ENCODE measurements at places on chromosomes 13 and 19.

DNA sequence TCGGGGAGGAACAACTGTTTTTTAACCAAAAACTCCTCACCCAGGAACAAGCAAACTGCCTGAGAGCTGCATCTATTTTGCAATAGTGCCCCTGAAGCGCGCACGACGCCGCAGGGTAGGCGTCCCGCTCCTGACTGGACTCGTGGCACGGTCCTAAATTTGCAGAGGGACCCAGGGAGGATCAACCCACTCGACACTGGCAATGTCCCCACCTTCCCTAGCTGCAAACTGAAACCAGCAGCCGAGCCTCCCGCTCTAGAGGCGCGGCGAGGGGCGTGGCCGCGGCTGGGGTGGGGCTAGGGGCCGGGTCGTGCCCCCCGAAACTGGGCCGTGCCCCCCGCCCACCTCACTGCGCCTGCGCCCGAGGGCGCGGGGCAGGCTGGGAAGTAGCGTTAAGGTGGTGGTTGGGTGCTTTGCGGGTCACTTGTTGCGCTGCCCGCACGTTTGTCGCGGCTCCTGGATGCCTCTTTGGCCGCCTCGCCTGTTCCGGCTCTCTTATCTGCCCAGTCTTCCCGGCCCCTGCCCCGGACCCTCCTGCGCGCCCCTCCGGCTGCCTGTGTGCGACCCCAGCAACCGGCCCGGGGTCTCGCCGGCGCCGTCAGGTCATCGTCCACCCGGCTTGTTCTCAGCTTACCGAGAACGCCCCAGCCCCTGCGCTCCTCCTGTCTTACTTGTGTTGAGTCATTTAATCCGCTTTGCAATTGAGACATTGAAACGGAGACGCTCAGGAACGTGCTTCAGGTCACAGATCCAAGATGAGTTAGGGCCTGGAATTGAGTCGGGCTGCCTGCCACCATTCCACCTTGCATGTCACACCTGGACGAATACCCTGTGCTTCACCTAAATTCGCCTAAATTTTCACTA lies 37.9 kb upstream of the LSM14A start:
- peak overlapping the region; percentile 94 for H3K27ac ChIP-seq
- H3K4me1 ChIP-seq = peaks cover 17% of the 10 kb centered on the region
- H3K27me3 ChIP-seq = no peaks in the 10 kb centered on the region
- peak; percentile 92 for DNase-seq
- H3K36me3 ChIP-seq = no peaks in the 10 kb centered on the region

DNA sequence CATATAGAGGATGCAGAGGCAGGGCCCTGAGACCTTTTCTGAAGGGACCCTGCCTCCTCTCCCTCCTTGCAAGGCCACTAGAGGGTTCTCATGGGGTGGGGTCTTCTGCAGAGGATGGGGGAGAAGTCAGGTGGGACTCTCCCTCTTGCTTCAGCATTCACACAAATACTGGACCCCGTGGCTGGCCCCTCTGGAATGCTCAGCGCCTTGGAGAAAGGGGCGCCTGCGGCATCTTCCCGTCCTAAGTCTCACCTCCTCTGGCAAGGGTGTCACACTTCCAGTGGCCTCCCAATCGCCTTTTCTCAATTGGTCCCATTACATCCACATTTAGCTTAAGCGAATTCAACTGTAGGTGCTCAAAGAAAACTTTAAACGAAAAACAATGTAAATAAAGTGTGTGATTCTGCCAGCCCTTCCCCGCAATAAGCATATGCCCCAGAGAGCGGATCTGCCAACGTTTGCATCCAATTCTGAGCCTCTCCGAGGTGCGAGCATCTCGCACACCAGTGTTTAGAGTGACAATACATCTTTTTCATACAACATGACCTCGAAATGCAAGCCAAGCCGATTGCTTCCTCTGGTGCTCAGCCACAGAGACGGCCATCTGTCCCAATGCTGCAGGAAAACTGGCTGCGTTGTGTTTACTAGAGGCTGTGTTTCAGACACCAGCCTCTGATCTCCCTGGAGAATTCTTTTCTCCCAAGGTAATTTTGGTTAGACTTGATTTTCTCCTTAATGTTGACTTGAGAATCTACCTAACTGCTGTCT lies 69.1 kb upstream of the WASF3 start:
- H3K4me3 ChIP-seq = no peak overlapping the region
- no peak for DNase-seq
- H3K27ac ChIP-seq = no peak overlapping the region
- no peaks in the 10 kb centered on the region for H3K36me3 ChIP-seq
- peaks cover 7% of the 10 kb centered on the region for H3K4me1 ChIP-seq

DNA sequence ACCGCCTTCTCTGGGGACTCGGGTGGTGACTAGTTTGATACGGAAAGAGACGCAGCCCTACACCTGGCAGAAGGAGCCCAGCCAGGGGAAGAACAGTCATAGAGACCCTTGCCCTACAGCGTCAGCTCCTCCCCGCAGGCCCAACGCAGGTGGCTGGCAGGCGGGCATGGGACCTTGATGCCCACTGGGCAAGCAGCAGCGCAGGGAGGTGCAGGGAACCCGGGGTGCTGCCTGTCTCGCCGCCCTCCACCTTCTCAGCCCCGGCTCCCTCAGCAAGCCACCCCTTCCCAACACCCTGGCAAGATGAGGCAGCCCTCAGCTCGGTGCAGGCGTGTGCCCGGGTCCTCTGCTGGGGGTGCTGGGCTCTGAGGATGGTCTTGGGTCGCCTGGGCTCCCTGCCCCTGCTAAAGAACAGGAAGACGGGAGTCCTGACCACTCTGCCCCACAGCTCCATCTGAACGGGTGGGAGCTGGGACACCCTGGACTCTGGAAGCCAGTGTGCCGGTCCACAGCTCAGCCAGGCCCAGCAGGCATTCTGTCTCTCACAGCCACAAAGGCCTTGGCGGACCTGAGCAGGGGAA lies 9.0 kb downstream of the MIER2 start:
- peaks cover 24% of the 10 kb centered on the region for H3K4me1 ChIP-seq
- H3K27ac ChIP-seq = no peak overlapping the region
- H3K27me3 ChIP-seq = no peaks in the 10 kb centered on the region
- peaks cover 49% of the 10 kb centered on the region for H3K36me3 ChIP-seq

- H3K27me3 ChIP-seq = no peaks in the 10 kb centered on the region
- H3K4me3 ChIP-seq = peak overlapping the region; percentile 53
- no peaks in the 10 kb centered on the region for H3K36me3 ChIP-seq
- peaks cover 95% of the 10 kb centered on the region for H3K4me1 ChIP-seq
- peak; percentile 47 for DNase-seq
Observed at GRCh38 chr19:40280608-40281221, 4.4 kb downstream of the AKT2 start.

DNA sequence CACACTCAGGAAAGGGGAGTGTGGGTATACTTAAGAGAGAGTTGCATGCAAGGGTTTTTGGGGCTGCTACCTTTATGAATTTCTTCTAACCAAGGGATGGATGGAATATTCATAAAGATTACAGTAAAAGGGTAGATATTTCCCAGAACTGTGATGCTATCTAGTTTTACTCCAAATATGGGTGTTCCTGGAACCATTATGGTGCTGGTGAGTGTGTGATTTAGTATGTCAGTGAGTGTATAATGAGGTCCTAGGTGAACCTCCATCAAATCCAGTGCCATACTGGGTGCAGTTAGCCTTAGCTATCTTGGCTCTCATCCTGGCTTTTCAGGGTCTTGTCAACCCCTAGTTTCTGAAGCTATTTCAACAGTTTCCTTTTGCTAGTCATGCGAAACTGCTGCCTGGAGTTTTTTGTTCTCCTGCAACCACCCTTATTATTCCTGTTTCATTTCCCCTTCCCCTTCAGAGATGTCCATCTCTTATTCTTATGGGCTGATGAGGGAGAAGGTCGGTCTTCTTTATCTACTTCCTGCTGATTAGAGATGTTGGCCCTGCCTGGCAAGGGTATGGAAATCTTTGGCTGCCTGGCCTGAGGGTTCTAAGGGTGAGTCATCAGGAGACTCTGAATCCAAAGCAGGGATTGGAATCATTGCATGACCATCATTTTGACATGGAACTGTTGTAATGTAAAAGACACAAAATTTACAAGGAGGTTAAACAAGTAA lies 202.3 kb downstream of the NBEA start:
- H3K4me1 ChIP-seq = no peaks in the 10 kb centered on the region
- H3K36me3 ChIP-seq = peaks cover 7% of the 10 kb centered on the region
- no peak overlapping the region for H3K4me3 ChIP-seq
- no peaks in the 10 kb centered on the region for H3K27me3 ChIP-seq

DNA sequence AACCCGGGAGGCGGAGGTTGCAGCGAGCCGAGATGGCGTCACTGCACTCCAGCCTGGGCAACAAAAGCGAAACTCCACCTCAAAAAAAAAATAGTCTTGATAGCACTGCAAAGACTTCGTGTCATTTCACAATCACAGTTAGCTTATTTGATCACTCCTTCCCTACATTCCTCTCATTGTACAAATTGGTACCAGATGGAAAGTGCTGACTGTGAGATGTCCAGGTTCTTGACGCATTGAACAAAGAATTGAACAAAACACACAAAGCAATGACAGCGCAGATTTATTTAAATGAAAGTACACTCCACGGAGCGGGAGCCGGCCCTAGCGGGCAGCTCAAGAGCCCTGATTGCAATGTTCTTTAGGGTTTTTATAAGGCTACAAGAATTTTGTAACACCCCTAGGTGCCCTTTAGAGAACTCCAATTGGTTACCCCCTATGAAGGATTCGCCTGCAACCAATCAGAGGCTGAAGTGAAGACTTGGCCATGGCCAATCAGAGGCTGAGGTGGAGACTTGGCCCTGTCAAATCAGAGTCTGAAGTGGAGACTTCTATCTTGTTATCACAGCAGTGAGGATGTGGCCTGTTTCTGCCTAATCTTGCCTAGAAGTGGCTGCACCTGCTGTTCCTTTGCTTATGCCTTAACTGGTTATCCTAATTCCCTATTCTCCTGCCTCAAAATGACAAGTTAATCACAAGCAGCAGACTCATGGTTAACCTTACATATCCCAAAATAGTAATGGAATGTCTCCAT lies 16.7 kb downstream of the ZNF556 start:
- no peaks in the 10 kb centered on the region for H3K4me1 ChIP-seq
- no peaks in the 10 kb centered on the region for H3K27me3 ChIP-seq
- no peak overlapping the region for H3K27ac ChIP-seq
- no peak overlapping the region for H3K4me3 ChIP-seq
- DNase-seq = no peak

DNA sequence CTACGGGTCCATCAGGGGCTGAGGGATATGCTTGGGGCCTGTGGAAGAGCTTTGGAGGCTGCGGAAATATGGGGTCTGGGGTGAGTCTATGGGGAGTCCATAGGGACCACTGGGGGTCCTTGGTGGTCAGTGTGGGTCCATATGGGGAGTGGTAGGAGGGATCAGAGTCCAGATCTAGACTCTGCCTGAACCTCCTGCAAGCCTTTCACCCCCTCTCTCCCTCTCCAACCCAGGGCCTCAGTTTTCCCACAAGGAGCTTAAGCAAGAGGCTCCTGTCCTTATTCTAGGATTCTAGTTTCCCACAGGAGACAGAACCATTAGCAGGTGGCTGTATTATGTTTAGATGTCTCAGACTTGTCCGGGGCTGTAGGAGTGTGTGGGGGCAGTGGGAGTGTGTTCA lies 161.9 kb upstream of the TSHZ3 start:
- no peaks in the 10 kb centered on the region for H3K4me1 ChIP-seq
- H3K27ac ChIP-seq = no peak overlapping the region
- no peaks in the 10 kb centered on the region for H3K36me3 ChIP-seq
- peaks cover 56% of the 10 kb centered on the region for H3K27me3 ChIP-seq

GRCh38 chr13:74743992-74744391 lies 609.8 kb upstream of the KLF12 start:
- no peak for DNase-seq
- no peak overlapping the region for H3K4me3 ChIP-seq
- H3K27me3 ChIP-seq = no peaks in the 10 kb centered on the region
- no peaks in the 10 kb centered on the region for H3K36me3 ChIP-seq

- no peak overlapping the region for H3K4me3 ChIP-seq
- no peaks in the 10 kb centered on the region for H3K4me1 ChIP-seq
- no peaks in the 10 kb centered on the region for H3K27me3 ChIP-seq
- H3K36me3 ChIP-seq = no peaks in the 10 kb centered on the region
- H3K27ac ChIP-seq = no peak overlapping the region
Observed at GRCh38 chr13:93646245-93646644, 419.6 kb downstream of the GPC6 start.

DNA sequence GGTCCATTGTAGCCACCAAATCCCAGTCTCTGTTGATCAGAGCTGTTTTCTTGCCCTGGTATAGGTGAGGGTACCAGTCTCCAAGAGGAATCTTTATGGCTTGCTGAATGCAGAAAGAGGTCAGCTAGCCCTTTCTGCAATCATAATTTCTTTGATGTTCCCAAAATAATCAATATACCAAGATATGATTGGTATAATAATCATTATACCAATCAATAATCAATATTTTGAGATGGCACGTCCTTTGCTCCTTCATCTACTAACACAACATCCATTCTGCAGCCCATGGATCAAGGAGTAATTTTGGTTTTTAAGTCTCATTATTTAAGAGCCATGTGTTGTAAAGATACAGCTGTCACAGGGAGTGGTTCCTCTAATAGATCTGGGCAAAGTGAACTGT lies 31.5 kb upstream of the CHST8 start:
- peaks cover 4% of the 10 kb centered on the region for H3K27me3 ChIP-seq
- no peak overlapping the region for H3K27ac ChIP-seq
- no peaks in the 10 kb centered on the region for H3K4me1 ChIP-seq
- H3K36me3 ChIP-seq = no peaks in the 10 kb centered on the region
- H3K4me3 ChIP-seq = no peak overlapping the region
- no peak for DNase-seq

DNA sequence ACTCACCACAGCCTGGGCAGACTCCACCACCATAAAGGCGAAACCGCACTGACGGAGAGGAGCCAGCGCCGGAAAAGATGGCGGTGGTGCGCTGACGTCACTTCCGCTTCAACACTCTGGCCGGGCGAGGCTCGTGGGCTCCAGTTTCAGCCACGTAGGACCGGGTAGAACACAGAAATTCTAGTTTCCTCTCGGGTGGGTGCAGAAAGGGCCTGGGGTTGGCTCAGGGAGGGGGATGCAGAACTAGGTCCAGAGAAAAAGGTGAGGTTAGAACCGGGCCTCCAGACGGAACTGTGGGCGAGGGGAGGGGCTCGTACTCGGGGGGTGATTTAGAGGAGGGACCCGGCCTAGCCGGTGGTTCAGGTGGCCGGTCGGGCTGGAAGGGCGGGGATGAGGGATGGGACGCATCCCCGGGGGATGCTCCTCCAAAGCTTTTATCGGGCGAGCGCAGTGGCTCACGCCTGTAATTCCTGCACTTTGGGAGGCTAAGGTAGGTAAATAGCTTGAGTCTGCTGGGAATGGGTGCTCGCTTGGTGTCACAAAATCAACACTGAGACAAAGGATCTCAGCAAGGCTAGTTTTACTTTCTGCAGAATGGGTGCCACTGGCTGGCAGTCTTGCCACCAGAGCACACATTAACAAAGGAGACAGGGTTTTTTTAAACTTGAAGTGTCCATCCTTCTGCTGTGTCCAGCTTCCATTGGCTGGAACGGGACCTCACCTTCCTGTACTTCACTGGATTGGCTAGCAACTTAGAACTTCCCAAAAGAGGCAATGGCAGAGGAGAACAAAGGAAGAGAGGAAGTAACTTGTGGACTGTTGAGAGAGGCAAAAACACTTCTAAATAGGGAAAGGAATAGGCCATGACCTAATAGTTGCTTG lies at the start of gene ZNF561:
TSS of gene ZNF561 (minus strand) at position 77 of the 882 bp plus-strand sequence. CDS start 1,776 bp downstream, outside the sequence.
- H3K27me3 ChIP-seq = no peaks in the 10 kb centered on the region
- H3K36me3 ChIP-seq = peaks cover 32% of the 10 kb centered on the region
- peak within 1 kb of the TSS; percentile 87 for H3K4me3 ChIP-seq
- H3K4me1 ChIP-seq = peaks cover 36% of the 10 kb centered on the region
- DNase-seq = peak; percentile 86
- H3K27ac ChIP-seq = peak within 1 kb of the TSS; percentile 95
